ENCODE measurements at places on chromosomes 7 and 10.
A peak's percentile ranks its signal among the peaks of the same experiment; 100 is the strongest.

- DNase-seq, result no peak
Measured at GRCh38 chr7:73567846-73568685, 10.3 kb downstream of the TBL2 start.

- no peak for DNase-seq
Measured at GRCh38 chr10:112376396-112376790, 2.5 kb downstream of the ACSL5 start.

- peak; percentile 37 for DNase-seq
Measured at GRCh38 chr10:124106241-124106879, 13.0 kb upstream of the CHST15 start.

DNA sequence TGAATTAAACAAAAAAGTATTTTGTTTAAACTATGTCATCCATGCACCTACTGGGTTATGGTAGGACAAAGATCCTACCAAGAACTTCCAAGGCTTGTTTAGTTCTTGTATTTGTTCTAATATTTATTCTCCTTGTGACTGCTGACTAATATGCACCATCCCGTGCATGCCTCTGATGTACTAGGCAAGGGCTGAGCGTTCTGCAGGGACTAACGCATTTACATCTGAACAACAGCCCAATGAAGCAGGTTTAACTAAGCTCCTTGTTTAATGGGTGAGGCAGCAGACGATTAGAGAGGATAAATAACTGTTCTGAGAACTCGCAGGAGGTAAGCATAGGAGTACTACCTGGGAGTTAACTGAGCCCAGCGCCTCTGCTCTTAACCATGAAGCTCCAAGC, 64.9 kb downstream of the KIAA1549 start:
- no peak for DNase-seq

DNA sequence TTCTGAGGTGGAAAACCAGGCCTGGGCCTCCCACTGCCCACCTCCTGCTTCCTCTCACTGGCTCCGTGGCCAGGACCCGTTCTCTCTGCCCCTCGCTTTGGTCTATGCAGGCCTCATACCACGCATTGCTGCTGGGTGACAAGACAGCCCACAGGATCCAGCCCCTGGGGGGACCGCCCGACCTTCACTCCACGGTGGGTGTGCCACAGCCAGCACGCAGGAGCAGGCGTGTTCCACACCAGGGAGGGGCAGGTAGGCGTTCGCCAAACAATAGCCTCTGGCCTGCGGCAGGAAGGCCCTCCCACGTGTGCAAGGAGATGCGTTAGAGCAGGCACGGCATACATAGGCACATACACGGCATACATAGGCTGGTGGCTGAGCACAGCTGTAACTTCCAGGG, 233.4 kb downstream of the WDR37 start:
- no peak for DNase-seq

DNA sequence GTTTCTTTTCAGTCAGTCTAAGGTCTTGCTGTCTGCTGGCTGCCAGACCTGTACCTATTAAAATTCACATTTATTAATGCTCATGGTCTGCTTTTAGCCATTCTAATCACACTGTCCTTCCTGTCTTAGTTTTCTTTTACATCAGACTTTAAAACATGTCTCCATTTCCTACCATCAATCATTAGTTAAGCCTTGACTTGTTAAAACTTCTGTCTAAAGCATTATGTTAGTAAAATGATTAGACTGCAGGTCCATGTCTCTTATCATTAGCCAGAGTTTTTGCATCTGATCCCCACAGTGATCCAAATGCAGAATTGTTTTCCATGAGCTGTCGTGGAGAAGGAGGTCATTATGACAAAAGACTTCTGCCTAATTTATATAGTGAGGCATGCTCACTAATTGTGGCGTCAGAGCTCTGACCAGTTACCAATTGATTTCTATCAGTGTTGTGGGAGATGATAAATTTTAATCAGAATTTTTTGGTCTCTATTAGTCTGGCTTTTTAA, 226.5 kb downstream of the DKK1 start:
- no peak for DNase-seq

- peak; percentile 42 for DNase-seq
Measured at GRCh38 chr10:107971973-107972372, 807.5 kb upstream of the SORCS1 start.

DNA sequence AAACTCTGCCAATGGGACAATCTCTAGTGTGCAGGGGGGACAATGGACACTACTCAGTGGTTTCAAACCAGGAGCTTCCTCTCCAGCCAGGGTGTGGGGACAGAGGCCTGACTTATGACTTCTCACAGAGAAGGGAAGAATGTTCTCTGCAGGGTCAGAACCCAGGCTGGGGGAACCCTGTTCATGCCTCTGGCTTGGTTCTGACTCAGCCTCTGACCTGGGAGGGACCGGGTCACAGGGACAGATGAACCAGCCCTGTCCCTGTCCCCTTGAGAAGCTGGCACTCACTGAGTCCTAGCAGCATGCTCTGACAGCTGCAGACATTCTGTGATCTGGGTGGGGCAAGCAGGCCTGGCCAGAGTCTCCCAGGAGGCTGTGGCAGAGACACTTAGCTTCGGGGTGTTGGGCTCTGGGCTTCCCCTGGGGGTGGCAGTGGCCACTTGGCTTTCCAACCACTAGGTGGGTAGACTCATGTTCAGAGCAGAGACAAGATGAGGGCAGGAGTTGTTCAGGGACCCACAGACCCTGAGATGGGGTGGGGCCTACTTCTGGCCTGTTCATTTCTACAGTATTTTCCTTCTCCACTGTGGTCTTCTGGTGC, 13.6 kb downstream of the TSPAN15 start:
- no peak for DNase-seq

DNA sequence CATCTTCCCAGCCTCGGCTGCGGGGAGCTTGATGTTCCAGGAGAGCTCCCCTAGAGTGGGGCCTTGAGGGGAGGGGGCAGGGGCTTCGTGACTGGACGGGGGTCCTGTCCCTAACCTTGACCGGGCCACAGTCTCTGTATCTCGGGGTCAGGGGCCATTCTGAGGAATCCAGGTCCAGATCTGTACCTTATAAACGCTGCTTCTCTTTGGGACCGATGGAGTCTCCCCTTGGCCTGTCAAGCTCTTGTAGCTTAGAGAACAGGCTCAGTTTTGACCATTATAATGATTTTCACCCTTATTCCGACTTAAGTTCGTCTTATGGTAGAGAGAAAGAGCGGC, 831 bp downstream of the ZKSCAN5 start:
- no peak for DNase-seq

DNA sequence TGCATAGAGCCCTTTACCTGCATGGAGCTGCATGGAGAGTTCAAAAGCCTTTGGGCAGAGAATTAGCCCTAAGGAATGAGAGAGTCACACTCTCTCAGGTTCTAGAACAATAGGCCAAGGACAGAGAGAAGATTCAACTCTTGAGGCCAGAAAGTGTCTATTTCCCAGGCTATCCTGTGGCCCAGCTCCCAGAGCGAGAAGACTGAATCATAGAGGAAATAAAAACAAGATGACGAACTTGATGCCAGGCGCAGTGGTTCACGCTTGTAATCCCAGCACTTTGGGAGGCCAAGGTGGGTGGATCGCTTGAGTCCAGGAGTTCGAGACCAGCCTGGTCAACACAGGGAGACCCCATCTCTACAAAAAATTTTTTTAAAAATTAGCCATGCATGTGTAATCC, 18.3 kb upstream of the PODXL start:
- DNase-seq, result peak; percentile 42

- no peak for DNase-seq
Measured at GRCh38 chr10:54469587-54470323, 331.3 kb downstream of the PCDH15 start.

DNA sequence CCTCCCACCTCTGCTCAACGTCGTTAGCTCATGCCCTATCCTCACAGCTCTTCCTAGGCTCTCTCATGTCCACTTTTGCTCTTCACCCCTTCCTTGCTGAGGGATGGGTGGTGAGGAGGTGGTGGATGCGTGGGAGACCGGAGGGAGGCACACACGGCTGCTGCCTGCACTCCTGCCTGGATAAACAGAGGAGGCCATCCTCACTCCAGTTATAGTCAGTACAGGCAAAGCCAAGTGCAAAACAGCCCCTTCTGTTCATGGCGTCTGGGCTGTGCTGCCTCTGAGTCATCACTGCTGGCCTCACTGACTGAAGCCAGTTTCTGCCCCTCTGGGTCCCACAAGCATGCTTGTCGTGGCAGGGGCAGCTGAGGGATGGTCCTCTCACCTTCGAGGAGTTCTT, 31.9 kb upstream of the LRRC4 start:
- DNase-seq, result no peak

- DNase-seq, result peak; percentile 76
Measured at GRCh38 chr10:114401195-114401791, 3.0 kb downstream of the AFAP1L2 start.

DNA sequence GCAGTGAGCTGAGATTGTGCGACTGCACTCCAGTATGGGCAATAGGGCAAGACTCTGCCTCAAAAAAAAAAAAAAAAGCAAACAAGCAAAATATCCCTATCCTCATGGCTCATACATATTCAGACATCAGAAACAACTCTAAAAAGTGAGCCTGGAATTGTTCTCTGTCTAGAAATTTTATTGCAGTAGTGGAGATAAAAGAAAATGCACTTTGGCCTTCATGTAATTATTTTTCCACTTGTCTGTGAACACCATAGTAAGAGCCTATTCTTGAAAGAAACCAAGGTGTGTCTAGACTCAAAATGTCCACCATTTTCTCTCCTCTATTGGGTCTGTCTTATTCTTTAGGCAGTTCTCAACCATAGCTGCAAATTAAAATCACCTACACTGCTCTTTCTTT, 30.5 kb upstream of the MCU start:
- no peak for DNase-seq

DNA sequence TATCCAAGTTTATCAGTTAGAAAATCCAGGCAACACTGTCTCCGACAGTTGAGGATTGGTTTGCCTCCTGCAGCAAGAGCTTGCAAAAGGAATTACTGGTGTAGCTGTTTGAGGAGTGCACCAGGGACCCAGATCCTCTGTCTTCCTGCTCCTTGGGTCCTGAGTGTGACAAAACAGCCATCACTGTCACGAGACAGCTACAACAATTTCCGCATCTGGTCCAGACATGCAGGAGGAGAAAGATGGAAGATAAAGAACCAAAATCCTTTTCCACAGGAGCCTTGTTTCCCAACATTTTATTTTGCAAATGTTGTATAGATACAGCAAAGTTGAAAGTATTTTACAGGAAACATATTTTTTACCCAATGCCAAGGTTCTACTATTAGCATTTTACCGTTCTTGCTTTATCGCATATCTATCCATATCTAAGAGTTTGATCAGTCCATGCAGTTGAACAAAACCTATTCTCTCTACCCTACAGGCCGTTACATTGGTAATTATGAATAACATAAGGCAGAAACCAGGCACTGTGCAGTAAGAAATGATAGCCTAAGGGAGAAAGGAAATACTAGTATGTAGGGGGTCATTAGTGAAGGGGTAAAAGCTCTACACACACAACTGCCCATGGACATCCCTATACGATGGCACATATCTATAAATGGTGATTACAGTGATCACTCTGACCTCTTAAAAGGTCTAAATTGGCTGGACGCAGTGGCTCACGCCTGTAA, 54.9 kb downstream of the FAM204A start:
- no peak for DNase-seq

GRCh38 chr7:30549931-30550493, 44.7 kb upstream of the GARS1 start:
- DNase-seq, result no peak

All from GM04503 (cell line).